ENCODE measurements at places on chromosomes 7 and 10.

- no peak for DNase-seq
These were observed 107.5 kb upstream of the ARID5B start for GRCh38 chr10:61793760-61794703.

- no peak for DNase-seq
These were observed 51.7 kb downstream of the DAGLB start for GRCh38 chr7:6395898-6396595.

GRCh38 chr7:153564391-153564790 is 487.8 kb upstream of the DPP6 start:
- no peak for DNase-seq

- no peak for DNase-seq
These were observed 1.8 kb downstream of the TSC22D4 start for GRCh38 chr7:100476903-100477870.

- DNase-seq, result no peak
These were observed 70.5 kb upstream of the COL13A1 start for GRCh38 chr10:69731184-69731583.

GRCh38 chr7:70312336-70312735 is 714.1 kb downstream of the AUTS2 start:
- no peak for DNase-seq

DNA sequence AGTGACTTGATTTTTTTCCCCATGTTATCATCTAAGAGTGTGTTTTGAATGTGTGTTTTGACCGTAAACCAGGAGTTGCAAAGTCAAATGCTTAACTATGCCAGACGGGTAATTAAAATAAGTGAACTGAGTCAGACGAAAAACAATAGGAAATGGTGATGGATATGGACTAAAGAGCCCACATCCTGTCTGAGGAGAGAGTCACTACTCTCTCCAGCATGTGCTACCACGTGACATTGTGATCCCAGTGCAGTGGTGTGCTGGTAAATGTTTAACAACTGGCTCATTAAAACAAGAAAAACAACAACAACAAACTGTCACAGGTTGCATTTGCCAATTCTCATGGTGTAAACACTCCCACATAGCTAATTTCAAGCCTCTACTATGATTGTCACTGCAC is 164.3 kb downstream of the SUGCT start:
- no peak for DNase-seq

DNA sequence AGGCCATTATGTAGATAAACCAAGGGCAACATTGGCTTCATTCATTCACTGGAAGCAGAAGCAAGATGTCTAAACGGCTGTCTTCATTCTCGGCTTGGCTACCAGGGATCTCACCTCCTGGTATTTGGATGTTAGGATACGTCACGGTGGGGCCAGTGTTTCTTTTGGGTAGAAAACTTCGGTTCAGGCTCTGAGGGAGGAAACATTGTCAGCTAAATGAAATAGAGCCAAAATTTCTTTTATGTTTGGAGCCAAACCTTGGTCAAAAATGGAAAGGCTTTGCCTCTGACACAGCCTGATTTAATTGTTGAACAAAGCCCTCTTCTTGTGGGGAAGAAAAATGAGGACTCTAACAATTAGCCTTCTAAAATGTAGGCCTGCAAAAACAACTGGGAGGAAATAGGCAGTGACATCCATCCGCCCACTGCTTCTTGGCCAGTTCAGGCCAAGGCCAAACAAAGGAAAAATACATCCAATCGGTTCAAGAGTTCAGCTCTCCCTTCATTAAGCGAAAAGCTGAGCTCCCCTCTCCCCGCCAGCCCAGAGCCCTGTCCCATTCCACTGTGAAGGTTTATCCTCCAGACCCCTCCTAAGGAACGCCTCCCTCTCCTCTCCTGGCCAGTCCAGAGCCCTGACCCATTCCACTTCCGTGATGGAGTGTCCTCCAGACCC is 44.4 kb downstream of the PFKFB3 start:
- DNase-seq, result no peak

DNA sequence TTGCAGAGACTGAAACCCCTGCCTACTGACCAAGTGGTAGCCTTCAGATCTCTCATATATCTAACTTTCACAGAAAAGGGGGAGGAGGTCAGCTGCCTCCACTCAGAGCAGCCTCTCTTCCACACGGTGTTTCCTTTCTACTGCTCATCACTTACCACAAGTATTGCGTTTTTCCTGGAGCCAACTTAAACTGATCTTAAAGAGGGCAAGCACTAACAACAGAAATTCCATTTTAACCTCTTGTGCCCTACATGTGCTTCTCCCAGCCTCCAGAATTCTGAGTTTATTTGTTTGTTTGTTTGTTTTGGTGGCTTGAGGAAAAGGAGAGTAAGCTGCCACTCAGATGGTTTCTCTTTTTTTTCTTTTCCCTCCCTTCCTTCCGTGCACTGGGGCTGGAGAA is 19.1 kb downstream of the SKIDA1 start:
- DNase-seq, result no peak

DNA sequence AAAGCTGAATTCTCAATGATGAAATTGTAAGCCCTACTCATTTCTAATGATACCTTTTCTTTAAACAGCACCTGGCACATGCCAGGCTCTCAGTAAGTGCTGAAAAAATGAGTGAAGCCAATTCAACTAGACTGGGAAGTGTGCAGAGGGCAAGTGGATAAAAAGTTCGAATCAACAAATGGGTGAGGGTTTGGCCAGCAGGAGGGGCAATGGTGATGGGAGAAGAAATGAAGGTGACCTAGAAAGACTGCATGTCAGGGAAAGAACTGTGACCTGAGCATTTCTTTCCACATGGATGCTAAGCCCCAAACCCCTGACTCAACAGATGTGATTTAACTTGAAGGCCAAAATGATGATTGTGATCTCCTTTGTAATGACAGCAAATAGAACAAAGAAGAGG is 54.6 kb downstream of the DKK1 start:
- DNase-seq, result no peak

DNA sequence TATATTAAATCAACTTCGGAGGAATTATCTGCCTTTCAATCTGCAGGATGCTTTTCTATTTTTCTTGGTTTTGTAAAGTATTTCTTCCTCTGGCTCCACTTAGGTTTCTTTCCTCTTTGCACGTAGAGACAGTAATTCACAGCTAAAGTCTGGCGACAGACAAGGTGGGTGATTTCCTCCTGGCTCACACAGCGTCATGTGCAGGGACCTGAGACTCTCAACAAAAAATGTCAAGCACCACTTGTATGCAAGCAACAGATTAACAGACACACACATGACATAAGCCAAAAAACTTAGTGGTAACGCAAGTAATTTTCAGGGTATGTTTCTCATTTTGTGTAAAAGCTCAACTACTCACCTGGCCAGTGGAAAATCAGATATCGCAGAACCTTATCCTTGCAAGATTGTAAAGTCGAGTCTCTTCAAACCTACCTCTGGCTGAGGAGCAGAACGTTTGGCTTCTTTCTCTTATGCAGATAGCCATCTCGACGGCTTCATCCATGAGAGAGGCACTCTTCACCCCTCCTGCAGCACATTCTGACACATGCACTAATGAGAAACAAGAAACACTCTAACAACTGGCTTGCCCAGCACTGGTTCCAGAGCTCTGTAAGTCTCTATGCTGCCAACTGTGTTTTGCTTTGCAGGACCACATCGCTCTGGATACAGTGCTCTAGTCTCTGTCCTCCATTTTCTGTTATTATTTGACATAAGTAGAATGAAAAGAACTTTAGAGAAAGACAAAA is 188.0 kb downstream of the CDCA7L start:
- DNase-seq, result no peak

GRCh38 chr7:14761510-14762296 is 140.8 kb downstream of the DGKB start:
- DNase-seq, result no peak

- no peak for DNase-seq
These were observed 291.4 kb downstream of the SFMBT2 start for GRCh38 chr10:7119325-7120015.

- DNase-seq, result no peak
These were observed 44.0 kb downstream of the RUNDC3B start for GRCh38 chr7:87672217-87672616.

DNA sequence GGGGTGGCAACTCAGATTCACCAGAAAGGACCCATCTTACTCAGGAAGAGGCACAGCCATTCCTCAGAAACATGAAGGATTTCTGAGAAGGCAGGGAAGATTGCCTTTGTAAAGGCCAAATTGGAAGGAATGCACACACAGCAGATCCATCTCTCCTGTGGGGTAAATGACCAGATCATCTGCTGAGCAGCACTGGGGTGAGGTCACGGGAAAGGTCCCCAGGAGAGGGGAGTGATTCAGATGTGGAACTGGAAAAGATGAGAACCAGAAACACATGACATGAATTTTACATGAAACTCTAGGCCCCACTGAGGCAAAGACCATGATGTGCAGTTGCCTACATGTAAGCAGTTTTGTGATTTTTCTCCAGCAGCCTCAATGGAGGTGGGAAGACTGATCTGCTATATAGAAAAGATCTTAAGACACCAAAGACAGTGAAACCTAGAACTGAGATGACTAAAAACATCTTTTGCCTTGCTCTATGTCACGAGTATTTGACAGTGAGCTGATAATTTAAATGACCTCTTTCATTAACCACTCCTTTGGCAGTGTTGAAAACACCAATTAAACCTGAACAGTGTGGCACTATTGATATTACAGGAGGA is 91.6 kb downstream of the AMPH start:
- no peak for DNase-seq

DNA sequence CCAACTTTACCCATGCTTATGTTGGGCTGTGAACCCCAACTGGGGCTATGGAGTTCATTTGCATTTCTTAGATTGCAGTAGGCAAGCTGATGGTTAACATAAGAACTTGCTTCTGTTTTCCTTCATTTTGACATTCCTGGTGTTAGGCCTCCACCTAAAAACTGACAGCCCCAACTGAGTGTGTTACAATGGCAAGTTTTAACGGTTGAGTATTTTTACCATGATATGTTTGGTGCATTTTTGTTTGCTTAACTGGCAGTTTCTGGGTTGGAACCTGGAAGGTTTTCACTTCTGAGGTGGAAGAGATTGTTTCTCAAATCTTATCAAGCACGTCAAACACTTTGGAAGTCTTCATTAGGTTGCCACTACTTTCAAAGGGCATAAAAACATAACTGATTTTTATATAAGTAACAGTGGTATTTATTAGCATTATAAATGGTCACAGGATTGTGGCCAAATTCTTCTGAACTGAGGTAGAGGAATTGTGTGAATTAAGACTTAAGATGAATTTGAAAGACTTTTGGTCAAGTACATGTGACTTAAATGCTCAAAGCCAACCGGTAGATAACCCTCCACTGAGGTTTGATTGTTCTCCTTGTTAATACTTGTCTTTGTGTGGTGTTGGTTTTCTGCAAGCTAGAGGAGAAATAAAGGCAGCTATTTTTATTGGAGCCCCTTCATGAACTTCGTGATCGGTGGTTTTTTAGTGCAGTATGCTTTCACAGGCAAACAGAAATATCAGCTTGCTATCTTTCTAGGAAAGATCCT is 2.8 kb downstream of the BMI1 start:
- DNase-seq, result no peak

- no peak for DNase-seq
These were observed 212.6 kb downstream of the WDR11 start for GRCh38 chr10:121063744-121064143.

GRCh38 chr10:49332333-49332732 is 33.4 kb downstream of the C10orf71 start:
- no peak for DNase-seq

DNA sequence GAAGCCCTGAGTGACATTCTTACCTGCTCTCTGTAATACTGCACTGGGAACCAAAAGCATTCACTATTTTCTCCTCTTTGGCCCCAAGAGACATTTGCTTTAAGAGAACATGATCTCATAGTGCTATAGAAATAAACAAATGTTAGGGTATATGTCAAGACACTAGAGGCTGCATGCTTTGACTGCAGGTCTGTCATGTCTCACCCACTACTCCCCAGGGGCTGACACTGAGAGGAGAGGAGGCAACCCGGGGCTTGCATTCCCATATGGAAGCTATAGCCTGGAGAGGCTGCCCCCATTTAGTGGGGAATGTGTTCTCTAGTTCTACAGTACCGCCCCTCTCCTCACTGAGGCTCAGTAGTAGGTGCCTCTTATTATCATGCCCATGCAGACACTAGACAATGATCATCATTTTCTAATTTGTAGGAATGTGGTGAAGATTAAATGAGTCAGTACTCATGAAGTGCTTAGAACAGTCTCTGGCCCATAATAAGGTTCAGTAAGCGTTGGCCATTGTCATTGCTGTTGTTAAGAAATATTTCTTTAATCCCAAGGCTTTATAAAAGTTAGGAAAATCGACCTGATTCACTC is 4.9 kb upstream of the SLF2 start:
- no peak for DNase-seq

DNA sequence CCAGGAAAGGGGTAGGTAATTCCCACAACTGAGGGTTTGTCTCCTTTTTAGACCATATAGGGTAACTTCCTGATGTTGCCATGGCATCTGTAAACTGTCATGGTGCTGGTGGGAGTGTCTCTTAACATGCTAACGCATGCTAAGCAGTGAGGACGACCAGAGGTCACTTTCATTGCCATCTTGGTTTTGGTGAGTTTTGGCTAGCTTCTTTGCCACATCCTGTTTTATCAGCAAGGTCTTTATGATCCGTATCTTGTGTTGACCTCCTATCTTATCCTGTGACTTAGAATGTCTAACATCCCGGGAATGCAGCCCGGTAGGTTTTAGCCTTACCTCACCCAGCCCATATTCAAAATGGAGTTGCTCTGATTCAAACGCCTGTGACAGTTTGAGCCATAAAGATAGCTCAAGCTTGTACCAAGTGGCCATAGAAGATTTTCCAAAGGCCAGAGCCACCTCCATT is 176.0 kb upstream of the NAMPT start:
- DNase-seq, result no peak

DNA sequence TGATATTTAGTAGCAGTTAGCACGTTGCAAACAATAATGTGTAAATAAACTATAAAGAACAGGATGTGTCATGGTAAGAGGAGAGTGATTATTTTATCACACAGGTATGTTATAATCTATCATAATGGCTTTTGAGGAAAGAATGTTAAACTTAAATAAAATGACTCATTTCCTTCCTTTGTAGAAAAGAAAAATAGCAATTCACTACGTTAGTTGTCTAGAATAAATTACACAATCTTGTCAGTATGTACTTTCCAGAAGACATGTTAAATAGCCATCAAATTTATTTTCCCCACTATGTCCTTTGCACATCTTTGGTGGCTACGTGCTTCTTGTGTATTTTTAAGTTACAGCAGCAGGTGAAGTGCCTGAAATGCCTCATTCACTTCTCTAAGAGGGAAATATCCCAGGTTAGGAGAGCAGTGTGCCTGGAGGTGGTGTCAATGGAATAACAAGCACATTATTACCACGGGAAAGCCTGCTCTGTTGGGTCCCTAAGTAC is 133.8 kb downstream of the SEMA3A start:
- DNase-seq, result no peak

Measured in stimulated activated CD4-positive, alpha-beta T cell treated with anti-CD3 and anti-CD28 coated beads, Interleukin-15, amount 100 ng/mL, for 1 hour (primary cell).